ENCODE measurements at places on chromosomes 2 and 18.

- no peaks in the 10 kb centered on the region for H3K27me3 ChIP-seq
- H3K27ac ChIP-seq: peak overlapping the region; percentile 86
- H3K36me3 ChIP-seq: peaks cover 2% of the 10 kb centered on the region
- peak overlapping the region; percentile 17 for H3K4me3 ChIP-seq
- peaks cover 21% of the 10 kb centered on the region for H3K4me1 ChIP-seq
Measured at GRCh38 chr2:178819992-178820391, 12.8 kb upstream of the TTN start.

GRCh38 chr18:79457652-79458051 lies 61.9 kb downstream of the NFATC1 start:
- H3K36me3 ChIP-seq: peaks cover 9% of the 10 kb centered on the region
- DNase-seq: no peak
- H3K4me3 ChIP-seq: no peak overlapping the region

DNA sequence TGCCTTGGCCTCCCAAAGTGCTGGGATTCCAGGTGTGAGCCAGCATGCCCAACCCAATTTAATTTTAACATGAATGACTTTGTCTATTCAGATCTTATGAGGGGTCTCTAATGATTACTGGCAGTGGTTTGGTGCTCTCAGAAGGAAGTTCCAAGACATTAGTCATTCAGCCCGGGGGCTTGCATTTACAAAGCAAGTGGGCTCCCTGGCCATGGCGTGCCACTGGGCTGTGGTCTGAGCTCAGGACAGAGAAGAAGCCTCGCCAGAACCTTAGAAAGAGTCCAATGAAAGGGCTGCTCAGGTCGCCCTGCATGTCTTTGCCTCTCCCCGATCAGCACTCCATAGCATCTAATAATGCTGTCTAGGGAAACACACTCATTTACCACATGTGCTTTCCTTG lies 182.6 kb upstream of the CHAC2 start:
- H3K4me3 ChIP-seq: no peak overlapping the region
- H3K27ac ChIP-seq: no peak overlapping the region
- no peaks in the 10 kb centered on the region for H3K4me1 ChIP-seq

- H3K36me3 ChIP-seq: no peaks in the 10 kb centered on the region
- peaks cover 11% of the 10 kb centered on the region for H3K27me3 ChIP-seq
- no peaks in the 10 kb centered on the region for H3K4me1 ChIP-seq
- no peak overlapping the region for H3K4me3 ChIP-seq
Measured at GRCh38 chr2:215862351-215862771, 151.0 kb downstream of the MREG start.

GRCh38 chr2:172698041-172698863 lies 37.4 kb upstream of the RAPGEF4 start:
- H3K27ac ChIP-seq: no peak overlapping the region
- H3K4me1 ChIP-seq: peaks cover 18% of the 10 kb centered on the region
- H3K4me3 ChIP-seq: no peak overlapping the region
- H3K27me3 ChIP-seq: peaks cover 3% of the 10 kb centered on the region
- DNase-seq: peak; percentile 15

- H3K27me3 ChIP-seq: peaks cover 5% of the 10 kb centered on the region
- no peak for DNase-seq
- peaks cover 22% of the 10 kb centered on the region for H3K4me1 ChIP-seq
Measured at GRCh38 chr2:12168354-12168753, 421.9 kb downstream of the LPIN1 start.

Measured in activated CD4-positive, alpha-beta T cell treated with anti-CD3 and anti-CD28 coated beads, Interleukin-2, amount 10 ng/mL, durations not matched to agents 7 days and 5 days (primary cell).